Lower lobe of right lung (tissue), 2 donors: ENCODE measurements at places on chromosomes 2 and 18. TPM values are rescaled to one million over a fixed set of nuclear protein-coding genes. Genes with fewer than 3 reads are reported as not detected.

SATB2 gene
- 5.0 TPM for total RNA-seq

BOLL gene
- not detected for total RNA-seq

CNDP1 gene
- total RNA-seq = not detected

DNA sequence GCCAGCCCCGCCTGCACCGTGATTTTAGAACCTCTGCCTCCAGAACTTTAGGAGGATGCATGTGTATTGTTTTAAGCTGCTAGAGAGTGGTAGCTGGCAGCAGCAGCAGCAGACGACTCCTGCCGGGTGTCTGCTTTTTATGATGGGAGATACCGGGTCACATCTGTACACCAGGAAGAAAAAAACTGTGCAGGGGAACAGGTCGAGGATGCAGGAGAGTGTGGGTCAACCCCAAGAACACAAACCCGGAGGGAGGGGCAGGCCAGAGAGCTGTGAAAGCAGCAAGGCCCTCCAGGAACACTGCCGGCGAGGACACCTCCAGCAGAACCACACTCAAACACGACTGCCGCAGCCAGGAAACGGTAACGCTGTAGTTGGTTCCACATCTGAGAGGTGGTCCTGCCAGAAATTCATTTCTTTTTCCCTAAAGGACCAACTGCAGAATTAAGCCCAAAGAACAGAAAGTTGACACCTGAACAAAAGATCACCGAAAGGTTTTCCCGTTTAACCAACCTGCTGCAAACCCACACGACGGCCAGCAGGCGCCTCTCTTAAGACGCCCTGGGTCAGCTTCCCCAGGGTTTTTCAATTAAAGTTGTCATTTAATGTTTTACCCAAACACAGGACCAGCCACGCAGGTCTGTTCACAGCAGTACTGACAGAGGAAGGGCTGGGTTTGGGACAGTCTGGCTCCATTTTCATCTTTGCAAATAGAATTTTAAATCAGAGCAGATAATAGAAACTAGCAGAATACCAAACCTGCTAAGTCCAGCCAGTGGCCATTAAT lies 60.5 kb downstream of the NDUFA10 start:
- H3K4me3 ChIP-seq = no peak overlapping the region
- no peaks in the 10 kb centered on the region for H3K4me1 ChIP-seq
- no peak for DNase-seq
- H3K27me3 ChIP-seq = no peaks in the 10 kb centered on the region

DNA sequence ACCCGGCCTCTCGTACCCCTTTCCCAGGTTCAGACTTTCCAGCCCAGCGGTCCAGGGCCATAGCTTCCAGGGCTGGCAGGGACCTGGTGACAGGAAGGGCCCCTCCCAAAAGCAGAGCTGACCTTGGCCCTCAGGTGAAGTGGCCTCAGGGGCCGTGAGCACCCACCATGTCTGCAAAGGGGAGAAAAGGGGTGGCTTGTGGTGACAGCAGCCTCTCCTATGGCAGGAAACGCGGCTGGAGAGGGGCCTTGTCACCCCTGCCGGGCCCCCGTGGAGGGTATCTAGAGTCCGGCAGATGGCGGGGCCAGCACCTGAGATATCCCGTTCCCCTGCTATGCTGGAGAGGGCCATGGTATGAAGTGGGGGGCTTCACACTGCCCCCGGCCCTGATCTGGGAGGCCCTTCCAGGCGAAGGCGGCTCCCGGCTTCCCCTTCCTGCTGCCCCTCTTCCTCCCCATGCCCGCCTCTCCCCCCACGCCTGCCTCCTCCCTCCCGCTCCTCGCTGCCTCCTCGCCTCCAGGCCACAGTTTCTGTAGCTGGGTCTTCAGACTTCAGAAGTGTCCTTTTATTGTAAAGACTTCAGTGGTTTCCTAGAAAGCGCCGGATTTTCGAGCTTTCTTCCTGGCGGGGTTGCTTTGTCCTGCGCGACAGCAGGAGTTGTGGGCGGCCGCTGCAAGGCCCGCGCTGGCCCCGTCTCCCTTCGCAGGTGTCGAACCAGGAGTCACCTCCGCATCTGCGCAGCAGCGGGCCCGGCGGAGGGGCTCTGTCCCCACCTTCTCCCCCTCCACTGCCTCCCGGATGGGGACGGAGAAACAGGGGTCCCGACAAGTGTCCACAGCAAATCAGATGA lies 240.5 kb upstream of the MYT1L start:
- H3K27me3 ChIP-seq = no peaks in the 10 kb centered on the region
- DNase-seq = no peak
- H3K4me1 ChIP-seq = no peaks in the 10 kb centered on the region
- H3K27ac ChIP-seq = no peak overlapping the region

- peaks cover 6% of the 10 kb centered on the region for H3K4me1 ChIP-seq
- DNase-seq = no peak
- peak overlapping the region; percentile 27 for H3K27ac ChIP-seq
- no peaks in the 10 kb centered on the region for H3K27me3 ChIP-seq
- H3K4me3 ChIP-seq = no peak overlapping the region
Observed at GRCh38 chr2:237326266-237327171, 87.4 kb downstream of the COL6A3 start.

DNA sequence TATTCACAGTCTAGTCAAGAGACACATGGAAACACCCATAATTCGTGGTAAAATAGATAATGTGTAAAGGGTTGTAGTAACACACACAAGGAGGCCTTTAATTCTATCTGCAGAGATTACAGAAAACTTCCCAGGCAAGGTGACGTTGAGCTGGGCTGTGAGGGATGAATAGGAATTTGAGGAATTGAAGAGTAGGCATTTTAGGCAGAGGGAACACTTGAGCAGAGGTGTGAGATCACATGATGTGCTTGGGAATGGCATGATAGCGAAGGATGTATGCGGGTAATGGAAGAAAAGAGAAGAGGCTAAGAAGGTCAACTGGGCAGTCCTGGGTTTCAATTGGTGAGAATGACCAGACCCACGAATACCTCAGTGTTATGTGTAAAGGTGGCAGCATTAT lies 20.2 kb downstream of the DRC1 start:
- DNase-seq = no peak
- no peaks in the 10 kb centered on the region for H3K36me3 ChIP-seq
- H3K27me3 ChIP-seq = peaks cover 6% of the 10 kb centered on the region
- no peak overlapping the region for H3K27ac ChIP-seq

- H3K27ac ChIP-seq = no peak overlapping the region
- no peak for DNase-seq
- no peaks in the 10 kb centered on the region for H3K27me3 ChIP-seq
- no peaks in the 10 kb centered on the region for H3K36me3 ChIP-seq
Observed at GRCh38 chr2:57828221-57828620, 218.4 kb upstream of the VRK2 start.

GRCh38 chr2:19720306-19720705 lies 181.5 kb downstream of the TTC32 start:
- H3K27ac ChIP-seq = no peak overlapping the region
- H3K27me3 ChIP-seq = no peaks in the 10 kb centered on the region
- H3K4me1 ChIP-seq = no peaks in the 10 kb centered on the region
- H3K4me3 ChIP-seq = no peak overlapping the region
- no peaks in the 10 kb centered on the region for H3K36me3 ChIP-seq

GRCh38 chr2:217588266-217588665 lies 414.5 kb downstream of the TNS1 start:
- H3K27ac ChIP-seq = no peak overlapping the region
- no peaks in the 10 kb centered on the region for H3K36me3 ChIP-seq
- H3K4me1 ChIP-seq = no peaks in the 10 kb centered on the region
- no peak overlapping the region for H3K4me3 ChIP-seq
